Activated CD4-positive, CD25-positive, alpha-beta regulatory T cell (primary cell): ENCODE measurements at places on chromosomes 7 and 10.

- no peak for DNase-seq
These were observed 21.0 kb upstream of the TSPAN33 start for GRCh38 chr7:129123510-129123857.

GRCh38 chr7:155792999-155793560, 19.2 kb downstream of the SHH start:
- DNase-seq = no peak

DNA sequence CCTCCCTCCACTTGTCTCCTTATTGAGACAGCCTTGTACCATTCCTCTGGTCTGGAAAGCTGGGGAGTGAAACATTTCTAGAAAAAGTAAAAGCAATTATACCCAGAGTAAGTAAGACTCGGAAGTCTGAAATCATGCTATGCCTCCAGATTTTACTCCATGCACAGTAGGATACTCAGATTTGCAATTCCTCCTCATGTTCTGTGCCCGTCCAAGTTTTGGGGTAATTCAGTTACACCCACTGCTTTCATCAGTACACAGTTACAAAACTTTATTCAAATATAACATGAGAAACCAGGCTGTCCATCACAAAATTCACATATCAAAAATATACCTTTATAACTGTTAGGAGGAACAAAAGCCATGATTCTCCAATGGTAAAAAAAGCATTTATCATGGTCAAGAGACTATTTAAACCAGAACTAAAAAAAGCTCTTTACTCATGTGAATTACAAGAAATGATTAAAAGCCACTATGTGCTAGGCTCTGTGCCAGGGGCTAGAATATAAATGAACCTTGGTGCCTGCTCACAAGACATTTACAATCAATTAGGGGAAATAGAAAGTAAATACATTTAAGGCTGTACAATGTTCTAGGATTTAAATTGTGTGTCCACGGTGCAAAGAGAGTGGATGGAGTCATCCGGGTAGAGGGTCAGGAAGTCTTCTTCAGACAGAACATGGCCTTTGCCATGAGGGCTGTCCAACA, 320.2 kb downstream of the ELMO1 start:
- no peak for DNase-seq

- DNase-seq = no peak
These were observed 32.3 kb downstream of the SLC16A9 start for GRCh38 chr10:59677253-59677831.

GRCh38 chr10:127452568-127452967, 96.5 kb upstream of the NPS start:
- DNase-seq = no peak

DNA sequence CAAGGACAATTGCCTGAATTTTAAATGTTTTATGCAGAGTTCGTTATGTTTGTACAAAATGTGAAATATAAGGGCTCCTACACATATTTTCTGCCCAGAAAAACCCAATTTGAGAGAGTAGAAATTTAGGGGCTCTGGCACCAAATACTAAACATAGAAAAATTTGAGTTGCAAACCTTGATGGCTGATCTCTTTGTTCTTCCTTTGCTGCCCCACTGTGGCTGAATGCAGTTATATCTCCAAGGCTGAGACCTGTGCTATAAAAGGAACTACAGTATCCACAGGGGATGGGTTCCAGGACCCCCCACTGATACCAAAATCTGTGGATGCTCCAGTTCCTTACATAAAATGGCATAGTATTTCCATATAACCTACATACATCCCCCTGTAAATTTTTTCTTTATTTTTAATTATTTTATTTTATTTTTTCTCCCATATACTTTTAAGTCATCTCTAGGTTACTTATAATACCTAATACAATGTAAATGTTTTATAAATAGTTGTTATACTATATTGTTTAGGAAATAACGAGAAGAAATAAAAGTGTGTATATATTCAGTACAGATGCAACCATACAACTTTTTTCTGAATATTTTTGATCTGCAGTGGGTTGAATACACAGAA, 22.5 kb downstream of the CFAP43 start:
- no peak for DNase-seq

- DNase-seq = no peak
These were observed 16.7 kb downstream of the RAMP3 start for GRCh38 chr7:45174328-45174610.

DNA sequence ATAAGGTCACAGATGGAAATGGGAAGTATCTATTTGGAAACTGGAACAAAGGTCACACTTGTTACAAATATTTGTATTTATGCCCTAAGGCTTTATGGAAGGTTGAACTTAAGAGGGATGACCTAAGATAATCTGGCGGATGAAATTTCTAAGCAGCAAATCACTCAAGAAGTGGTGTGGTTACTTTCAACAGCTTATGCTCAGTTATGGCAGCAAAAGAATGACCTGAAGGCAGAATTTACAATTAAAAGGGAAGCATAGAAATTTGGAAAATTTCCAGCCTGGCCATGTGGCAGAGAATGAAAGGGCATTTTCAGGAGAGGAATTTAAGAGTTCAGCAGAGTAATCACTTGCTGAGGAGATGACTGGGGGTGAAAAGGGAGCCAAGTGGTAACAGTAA, 95.8 kb upstream of the TNS3 start:
- DNase-seq = no peak

DNA sequence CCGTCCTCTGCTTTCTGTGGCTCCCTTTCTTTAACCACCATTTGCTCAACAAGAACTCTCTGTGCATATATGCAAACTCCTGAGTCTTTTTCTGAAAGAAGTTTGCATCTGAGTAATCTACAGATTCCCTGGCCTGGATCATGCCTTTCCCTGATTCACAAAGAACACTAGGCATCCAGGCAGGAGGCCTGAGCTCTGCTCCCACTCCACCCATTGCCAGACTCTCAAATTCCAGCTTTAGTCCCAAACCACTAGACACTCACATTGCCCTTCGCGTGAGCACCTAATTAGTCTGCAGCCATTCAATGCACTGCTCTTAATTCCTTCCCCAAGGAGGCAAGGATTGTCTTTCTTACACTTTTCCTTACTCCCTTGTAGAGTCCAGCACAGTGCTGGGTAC, 60.9 kb downstream of the ABCC2 start:
- DNase-seq = no peak

DNA sequence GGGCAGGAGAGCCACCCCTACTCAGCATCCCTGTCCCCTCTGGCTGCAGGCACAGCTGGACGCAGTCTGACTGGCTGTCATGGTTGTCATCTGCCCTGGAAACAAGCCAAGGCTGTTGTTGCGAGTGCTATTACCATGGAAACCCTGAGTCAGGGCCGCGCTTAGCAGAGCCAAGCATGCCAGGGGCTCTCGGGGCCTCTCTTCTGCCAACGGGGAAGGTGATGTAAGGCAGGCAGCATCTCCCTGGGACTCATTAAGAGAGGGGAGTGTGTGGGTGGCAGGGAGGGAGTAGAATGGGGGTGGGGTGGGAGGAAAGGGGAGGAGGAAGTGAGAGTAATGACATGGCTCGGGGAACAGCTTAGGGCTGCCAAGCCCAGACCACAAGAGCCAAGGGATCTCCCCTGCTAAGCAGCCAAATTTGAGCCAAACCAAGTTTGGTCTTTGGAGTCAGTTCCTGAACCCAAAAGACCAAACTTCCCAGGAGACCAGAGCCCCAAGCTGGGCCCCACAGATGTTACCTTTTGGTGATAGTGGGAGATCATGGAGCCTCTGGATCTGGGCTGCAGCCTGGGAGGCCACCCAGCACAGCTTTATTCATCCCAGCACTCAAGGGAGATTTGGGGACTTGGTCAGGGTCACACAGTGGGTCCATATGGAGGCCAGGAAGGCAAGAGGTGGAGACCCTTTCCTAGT, 67.6 kb downstream of the TMEM130 start:
- DNase-seq = no peak

- no peak for DNase-seq
These were observed 7.2 kb downstream of the TNS3 start for GRCh38 chr7:47574482-47575329.

DNA sequence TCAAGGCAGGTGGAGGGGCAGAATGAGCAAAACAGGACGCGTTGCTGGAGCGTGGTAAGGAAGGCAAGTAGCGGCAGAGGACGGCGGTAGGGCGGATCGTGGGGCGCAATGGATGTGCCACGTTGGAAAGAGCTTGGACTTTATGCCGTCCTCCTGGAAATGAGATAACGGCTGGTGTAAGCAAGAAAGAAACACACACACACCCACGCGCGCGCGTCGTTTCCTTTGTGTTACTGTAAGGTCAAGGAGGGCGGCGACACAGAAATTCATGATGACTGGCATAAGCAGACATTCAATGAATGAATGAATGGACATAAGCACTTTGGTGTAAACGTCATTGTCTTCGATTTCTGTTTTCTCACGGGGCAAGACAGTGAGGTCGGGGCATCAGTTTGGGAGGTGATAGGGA, 683 bp upstream of the ENTPD7 start:
- peak; percentile 16 for DNase-seq

DNA sequence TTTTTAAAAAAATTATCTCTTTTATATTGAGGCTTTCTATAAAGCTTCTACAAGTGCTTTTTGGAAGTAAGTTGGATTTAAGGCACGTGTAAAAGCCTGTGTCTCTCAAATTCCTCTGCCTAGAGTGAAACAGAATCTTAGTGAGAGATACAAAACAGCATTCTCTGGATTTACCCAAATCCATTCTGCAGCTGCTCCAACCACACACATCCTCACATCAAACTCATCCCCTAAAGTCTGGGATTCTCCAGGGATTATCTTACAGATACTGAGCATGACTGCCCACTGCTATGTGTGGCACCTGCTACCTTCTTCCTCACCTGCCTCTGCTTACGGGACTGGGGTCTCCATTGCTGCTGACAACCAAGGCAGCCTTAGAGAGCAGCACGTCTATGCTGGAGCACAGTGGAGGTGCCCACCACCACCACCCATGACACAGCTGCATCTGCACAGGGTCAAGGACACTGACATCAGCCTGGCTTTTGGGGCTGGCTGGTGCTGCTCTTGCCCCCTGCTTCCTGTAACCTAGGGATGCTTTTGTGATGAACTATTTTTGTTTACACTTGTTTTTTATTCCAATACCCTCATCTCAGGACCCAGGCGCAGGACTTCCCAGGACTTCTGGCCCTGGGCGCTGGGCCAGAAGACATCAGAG, 139.2 kb upstream of the NAMPT start:
- DNase-seq = no peak

DNA sequence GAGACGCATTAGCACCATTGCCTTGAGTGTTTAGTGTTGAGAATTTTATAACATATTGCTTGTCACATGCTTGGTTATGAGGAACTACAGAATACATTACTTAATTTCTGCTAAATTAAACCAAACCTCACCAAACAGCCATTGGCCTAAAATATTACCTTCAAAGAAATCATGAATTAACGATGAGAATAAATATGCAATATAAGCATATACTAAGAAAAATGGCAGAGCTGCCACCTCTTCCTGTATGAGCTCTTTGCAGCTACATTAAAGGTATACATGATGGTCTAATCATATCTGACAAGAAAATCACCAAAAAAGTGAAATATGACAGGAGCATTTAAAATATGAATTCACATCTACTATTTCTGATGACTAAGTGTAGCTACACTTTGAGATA, 5.2 kb upstream of the RHEB start:
- no peak for DNase-seq

- no peak for DNase-seq
These were observed 7.4 kb downstream of the MAT1A start for GRCh38 chr10:80281784-80282765.

DNA sequence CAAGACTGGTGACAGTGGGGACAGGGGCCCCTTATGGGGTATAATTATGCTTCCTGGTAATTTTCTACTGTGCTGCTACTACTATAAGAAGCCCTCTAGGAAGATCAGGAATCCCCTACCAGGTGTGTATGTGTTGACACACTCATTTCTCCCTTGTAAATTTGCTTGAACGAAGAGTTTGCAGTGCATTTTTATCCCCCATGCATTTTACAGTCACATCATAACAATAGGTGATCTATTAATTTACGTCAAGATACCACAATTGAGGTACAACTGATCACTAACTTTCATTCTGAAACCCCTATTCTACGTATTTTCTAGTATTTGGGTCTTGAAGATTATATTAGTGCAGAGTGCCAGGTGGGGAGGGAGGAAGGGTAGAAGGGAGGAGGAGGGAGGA, 252.2 kb downstream of the NSUN6 start:
- no peak for DNase-seq

DNA sequence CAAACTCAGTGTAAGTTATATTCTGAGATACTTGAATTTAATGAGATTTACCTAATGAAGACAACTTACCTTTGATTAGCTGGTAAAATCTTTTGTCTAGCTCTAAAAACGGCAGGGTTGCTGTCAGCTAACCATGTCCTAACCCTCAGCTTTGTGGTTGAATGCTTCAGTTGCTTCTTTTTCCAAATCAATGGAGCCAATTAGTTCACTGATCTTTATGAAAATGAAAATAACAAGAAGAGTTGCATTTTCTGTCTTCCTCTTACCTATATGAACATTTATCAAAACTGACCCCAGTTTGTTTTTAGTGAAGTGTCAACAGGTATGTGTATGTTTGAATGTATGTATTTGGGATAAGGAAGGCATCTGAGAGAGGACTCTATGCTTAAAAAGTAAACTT, 253.1 kb upstream of the MTPN start:
- DNase-seq = no peak

GRCh38 chr10:117226813-117227451, 14.0 kb upstream of the SLC18A2 start:
- DNase-seq = no peak

GRCh38 chr7:114879554-114879953, 42.3 kb upstream of the MDFIC start:
- DNase-seq = no peak
